ENCODE measurements at places on chromosomes 2 and 18. TPM values are rescaled to one million over a fixed set of nuclear protein-coding genes. Genes with fewer than 3 reads are reported as not detected.

DNA sequence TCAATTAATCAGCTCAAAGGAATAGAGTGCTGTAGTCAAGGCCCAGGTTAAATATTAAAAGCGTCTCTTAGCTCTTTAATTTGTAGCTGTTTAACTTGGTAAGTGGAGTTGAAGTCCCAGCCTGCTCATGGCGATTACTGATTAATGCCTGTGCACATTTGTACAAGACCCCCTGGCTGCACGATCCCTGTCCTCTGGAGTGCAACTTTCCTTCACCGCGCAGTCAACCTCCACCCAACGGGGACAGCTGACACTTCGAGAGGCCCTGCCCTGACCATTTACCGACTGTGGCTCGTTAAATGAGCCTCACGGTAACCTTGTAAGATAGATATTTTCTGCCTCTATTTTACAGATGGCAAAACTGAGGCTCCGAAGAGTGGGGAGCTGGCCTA is 5.5 kb upstream of the CYS1 start:
- DNase-seq, result no peak

DNA sequence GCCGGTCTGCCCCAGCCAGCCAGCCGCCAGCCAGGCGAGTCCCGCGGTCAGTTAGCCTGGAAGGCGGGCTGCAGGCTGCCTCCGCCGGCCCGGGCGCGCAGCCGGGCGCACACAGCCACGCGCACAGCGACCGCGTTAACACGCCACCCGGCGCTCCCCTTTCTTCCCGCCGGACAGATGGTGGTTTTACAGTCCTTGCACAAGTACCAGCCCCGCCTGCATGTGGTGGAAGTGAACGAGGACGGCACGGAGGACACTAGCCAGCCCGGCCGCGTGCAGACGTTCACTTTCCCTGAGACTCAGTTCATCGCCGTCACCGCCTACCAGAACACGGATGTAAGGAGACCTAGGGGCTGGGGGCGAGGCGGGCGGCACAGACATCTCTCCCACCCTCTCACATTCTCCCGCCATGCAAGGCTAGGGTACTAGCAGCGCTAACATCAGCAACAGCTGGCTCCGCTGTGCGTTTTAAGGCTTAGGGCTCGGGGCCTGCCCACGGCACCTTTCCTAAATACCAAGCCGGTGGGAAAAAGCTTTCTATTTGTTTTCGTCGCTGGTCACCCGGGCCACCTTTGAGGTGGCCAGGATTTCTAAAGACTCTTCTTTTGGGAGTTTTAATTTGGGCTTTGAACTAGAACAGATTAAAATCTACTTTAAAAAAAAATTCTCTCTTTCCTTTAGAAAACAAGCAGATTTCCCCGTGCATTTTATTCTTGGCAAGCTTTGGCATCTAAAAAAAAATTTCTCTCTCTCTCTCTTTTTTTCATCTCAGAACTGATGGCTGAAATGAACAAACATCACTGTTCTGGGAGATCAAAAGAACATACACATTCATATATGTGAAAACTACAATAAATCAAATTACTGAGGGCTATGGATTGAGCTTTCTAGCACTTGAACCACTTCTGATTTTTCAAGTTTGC is 2.9 kb downstream of the TBR1 start:
- DNase-seq, result no peak

GRCh38 chr18:61865466-61866175 is 27.2 kb downstream of the RNF152 start:
- no peak for DNase-seq

DNA sequence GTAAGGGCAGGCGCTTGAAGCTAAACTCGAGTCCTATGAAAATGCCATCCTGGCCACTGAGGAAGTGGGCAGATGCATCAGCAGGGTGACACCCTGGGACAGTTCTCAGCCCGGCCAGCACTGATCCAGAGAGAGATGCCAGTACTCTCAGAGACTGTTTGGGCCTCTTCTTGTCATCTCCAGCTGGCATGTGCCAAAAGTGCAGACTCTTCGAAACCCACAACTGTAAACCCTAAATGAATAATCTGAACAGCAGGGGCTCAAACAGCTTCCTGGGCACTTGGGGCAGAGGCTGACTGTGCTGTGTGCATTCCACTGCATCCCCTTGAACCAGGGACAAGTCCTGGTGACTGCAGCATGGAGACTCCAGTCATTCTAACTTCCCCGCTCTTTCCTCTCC is 204.2 kb upstream of the SMAD2 start:
- DNase-seq, result no peak

DNA sequence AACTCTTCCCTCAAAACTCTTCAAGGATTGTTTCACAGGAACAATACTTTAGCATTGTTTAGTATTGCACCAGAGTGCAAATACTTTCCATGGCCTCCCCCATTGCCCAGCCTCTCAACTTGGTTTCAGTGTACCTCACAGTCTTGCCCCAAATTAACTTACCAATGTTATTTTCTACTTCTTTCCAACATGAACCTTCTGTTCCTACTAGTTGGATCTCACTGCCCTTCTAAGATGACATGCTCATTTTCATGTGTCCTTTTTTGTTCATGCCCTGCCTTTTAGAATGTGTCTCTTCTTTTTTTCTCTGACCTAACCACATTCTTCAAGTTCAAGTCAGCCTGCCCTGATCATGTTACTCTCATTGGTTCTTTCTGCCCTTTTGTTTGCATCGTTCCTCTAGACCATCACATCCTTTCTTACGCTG is 4.1 kb downstream of the SPATS2L start:
- no peak for DNase-seq

DNA sequence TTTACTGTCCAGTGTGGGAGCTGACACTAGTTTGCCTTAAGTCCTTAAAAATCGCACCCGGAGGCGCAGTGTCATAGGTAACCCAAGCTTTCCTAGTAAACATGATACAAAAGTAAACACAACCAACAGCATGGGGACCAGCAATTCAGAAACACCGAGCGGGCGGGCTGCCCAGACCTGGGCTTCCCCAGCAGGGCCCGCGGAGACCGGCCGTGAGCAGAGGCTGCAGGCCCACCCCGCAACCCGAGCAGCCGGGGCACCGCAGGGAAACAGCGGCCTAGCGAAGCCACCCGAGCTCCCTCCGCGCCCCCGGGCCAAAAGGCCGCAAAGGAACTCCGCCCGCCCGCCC is 296 bp downstream of the TTC21B start:
- peak; percentile 2 for DNase-seq

- no peak for DNase-seq
Observed at GRCh38 chr2:165827921-165828276, 33.9 kb upstream of the GALNT3 start.

DNA sequence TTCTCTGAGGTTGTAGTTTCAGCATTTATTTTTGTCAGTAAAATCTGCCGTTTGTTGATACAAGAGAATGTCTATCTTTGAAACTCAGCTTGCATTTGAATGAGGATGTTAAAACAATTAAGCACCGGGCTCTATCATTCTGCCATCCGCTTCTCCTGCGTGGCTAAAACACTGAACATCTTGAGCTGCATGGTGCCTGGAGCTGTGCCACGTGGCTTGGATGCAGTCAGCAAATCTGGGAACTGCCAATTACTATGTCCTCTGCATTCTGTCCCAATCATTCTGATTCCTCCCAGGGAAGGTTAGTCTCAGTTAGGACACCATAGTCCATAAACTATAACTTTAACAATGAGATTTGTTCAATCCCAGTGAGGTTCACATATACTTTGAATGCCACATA is 598.4 kb downstream of the FBXO15 start:
- no peak for DNase-seq

DNA sequence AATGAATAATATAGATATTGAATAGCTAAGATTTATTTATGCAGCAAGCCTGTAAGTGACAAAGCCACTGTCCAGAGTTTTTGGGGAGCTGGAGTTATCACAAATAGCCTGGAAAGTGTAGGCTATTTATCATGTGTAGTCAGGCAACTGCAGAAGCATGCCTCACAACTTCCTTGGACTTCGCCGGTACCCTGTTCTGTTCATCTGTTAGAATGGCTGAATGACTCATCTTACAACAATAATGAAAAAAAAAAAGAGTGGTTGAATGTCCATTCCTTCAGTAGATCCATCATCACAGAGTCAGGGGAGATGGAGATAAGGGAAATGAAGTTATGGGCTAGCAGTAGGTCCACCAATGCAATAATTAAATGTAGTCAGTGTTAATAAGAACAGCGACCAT is 24.0 kb upstream of the ATP5MC3 start:
- no peak for DNase-seq

- DNase-seq, result no peak
Observed at GRCh38 chr18:321865-322467, 54.1 kb upstream of the THOC1 start.

DNA sequence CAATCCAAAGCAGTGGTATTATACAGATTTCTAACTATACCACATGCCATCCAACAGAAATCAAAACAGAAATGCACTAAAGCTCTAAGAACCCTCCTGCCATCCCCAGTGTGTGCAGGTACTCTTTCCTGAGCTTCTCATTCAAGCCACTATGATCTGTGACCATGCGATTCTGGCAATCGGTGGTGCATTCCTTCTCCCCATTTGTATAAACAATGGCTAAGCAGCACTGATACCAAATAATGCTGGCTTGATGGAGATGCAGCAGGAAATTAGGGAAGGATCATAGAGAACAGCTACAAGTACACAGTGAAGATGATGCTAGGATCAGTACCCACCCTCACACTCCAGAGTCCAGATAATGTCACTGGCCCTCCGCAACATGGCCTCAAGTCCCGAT is 51.8 kb downstream of the PPP4R1 start:
- no peak for DNase-seq

DNA sequence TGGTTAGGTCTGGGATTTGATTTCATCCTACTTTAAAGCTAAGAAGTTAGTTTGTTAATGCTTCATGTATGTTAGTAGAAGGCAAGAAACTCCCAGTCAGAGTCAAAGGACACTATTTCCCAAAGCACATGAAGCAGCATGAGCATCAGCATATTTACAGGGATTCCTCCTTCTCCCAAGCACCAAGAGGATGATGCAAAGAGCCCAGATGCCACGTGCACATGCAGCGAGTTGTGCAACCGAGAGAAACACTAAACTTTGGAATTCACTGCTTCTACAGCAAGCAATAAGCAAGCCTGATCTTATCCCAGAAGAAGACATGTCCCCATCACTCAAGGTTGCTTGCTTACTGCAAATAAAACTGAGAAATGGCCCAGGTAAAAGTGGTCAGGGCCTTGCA is 32.5 kb downstream of the CPO start:
- DNase-seq, result peak; percentile 35

GRCh38 chr18:48514786-48515185 is 24.0 kb upstream of the CTIF start:
- no peak for DNase-seq

DNA sequence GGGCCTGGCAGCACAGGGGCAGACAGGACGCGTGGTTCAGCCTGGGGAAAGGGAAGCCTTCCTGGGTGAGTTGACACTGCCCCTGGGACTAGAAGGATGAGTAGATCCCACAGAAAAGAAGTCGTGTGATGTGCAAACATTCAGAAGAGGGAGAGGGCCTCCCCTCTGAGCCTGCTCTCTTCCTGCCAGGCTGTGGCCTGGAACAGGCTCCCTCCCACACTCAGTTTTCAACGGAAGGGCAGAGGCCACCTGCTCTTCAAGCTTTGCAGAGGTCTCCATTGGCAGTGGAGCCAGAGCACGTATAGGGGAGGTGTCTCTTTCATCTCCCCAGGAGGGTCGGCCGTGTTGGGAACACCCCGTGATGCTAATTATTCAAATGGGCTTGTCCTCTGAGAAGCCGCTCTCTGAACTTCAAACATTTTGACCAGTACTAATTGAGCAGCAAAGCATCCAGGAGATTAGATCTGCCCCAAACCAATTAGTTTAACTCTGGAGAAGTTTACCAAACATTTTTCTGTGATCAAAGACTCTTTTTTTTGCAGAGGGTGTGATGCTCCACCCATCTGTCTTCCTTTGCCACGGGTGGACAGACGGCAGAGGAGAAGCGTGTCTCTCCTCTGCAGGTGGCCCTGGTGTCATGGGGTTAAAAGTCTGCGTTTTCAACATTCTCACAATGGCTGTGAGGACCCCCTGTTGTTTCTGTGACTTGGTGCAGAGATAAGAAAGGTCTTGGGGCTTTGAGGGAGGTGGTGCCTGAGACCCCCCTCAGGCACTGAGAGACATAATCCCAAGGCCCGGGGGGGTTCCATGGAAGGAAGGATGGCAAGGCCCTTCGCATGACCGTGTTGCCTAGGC is 29.5 kb upstream of the ODC1 start:
- no peak for DNase-seq

The SERPINB4 gene
- 0.06 TPM for polyA plus RNA-seq

The RIT2 gene
- not detected for polyA plus RNA-seq

The TMEM163 gene
- polyA plus RNA-seq, result not detected

The ADRA2B gene
- not detected for polyA plus RNA-seq

The KCNJ3 gene
- polyA plus RNA-seq, result 3.2 TPM

The PARD6G gene
- polyA plus RNA-seq, result 0.96 TPM
